ENCODE measurements at places on chromosomes 2 and 18.

GRCh38 chr2:96108151-96108540 lies 8.2 kb downstream of the ADRA2B start:
- no peak for DNase-seq

DNA sequence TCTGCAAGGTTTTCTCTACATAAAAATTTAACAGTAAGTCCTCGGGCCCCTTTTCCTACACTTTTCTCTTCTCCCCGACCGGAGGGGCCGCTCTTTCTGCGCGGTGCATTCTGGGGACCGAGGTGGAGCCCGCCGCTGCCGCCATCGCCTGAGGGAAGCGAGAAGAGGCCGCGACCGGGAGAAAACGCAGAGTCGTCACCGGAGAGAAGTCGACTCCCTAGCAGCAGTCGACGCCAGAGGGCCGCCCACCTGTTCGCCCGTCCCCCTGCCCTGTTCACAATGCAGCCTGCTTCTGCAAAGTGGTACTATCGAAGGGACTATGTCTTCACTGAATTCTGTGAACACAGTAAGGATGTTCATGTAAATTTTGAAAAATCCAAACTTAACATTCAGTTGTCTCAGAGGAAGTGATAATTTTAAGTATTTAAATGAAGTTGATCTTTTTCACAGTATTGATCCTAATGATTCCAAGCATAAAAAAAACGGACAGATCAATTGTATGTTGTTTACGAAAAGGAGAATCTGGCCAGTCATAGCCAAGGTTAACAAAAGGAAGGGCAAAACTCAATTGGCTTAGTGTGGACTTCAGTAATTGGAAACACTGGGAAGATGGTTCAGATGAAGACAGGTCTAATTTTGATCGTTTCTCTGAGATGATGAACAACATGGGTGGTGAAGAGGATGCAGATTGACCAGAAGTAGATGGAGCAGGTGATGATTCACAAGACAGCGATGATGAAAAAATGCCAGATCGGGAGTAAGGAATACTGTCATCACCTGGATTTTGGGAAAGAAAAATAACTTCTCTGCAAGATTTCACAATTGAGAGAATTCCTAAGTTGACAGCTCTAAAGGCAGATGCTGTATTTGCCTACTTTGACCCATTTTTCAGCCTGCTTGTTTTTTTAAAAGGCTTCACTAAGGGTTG lies 55.8 kb downstream of the ASXL2 start:
- no peak for DNase-seq

GRCh38 chr2:25347205-25347815 lies 5.6 kb upstream of the DNMT3A start:
- DNase-seq, result peak; percentile 21

GRCh38 chr2:219358170-219359075 lies 25.9 kb upstream of the RESP18 start:
- peak; percentile 44 for DNase-seq

- no peak for DNase-seq
Observed at GRCh38 chr2:136204971-136205370, 87.0 kb upstream of the CXCR4 start.

DNA sequence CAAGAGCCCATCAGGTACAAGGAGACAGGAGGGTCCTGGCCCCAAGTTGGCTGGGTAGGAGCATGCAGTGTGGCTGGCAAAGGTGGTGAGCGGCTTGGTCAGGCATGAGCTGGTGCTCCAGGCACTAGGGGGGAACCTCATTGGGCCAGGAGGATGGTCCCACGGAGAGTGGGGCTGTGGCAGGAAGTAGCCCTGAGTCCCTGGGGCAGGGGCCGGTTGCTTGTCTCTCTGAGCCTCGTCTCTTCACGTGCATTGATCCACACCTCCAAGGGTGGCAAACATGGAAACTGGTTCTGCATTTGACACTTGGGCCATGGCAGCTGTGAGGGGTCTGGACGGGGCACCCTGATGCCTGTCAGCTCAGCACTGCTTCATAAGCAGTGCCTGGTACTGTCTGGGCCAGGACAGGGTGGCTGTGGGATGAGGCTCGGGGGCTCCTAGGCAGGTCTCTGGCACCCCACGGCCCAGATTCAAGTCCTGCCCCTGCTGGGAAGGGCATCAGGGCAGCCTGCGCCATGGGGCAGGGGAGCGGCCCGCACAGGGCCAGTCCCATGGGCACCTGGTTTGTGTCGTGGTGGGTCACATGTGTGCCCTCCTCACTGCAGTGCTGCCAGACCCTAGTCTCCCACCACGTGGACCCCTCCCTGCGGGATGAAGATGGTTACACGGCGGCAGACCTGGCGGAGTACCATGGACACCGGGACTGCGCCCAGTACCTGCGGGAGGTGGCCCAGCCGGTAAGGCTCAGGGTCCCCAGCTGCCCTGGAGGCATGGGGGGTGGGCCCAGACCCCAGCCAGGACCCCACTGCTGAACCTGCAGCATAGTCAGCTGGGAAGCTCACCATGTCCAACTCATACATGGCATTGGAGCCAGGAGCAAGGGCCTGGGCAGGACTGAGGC lies 16.4 kb downstream of the ESPNL start:
- DNase-seq, result no peak

DNA sequence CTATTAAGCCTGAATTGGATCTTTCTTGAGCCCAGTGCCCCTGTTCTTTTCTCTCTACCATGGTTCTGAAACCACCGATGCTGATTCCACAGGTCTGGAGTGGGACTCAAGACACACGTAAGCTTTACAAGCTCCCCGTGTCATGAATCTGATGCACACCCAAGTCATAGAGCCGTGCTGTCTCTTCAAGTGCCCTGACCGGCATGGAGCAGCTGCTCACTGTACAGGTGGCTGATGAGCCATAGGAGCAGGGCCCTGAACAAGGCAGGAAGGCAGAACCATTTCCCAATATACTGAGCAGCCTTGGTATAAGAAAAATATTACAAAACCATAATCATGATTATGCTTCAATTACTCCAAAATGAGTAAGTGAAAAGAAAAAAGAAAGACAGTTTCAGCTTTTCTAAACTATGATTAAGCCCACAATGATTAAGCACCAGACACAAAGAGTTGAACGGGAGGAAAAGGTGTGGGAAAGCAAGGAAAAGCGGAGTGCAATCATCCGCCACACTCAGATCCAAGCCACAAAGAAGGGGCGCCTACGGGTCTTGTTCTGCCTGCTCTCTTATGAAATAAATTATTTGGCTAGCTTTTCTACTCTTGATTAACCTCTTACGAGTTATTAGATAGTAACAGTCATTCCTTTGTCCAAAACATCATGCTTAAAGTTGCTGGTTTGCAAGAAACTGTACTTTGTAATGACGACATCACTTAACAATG lies 41.7 kb downstream of the NOL10 start:
- DNase-seq, result peak; percentile 3

- no peak for DNase-seq
Observed at GRCh38 chr2:71557321-71557720, 104.0 kb downstream of the DYSF start.

- DNase-seq, result no peak
Observed at GRCh38 chr18:13451661-13452387, 233.3 kb downstream of the LDLRAD4 start.

- DNase-seq, result no peak
Observed at GRCh38 chr2:9094117-9094516, 90.6 kb upstream of the MBOAT2 start.

DNA sequence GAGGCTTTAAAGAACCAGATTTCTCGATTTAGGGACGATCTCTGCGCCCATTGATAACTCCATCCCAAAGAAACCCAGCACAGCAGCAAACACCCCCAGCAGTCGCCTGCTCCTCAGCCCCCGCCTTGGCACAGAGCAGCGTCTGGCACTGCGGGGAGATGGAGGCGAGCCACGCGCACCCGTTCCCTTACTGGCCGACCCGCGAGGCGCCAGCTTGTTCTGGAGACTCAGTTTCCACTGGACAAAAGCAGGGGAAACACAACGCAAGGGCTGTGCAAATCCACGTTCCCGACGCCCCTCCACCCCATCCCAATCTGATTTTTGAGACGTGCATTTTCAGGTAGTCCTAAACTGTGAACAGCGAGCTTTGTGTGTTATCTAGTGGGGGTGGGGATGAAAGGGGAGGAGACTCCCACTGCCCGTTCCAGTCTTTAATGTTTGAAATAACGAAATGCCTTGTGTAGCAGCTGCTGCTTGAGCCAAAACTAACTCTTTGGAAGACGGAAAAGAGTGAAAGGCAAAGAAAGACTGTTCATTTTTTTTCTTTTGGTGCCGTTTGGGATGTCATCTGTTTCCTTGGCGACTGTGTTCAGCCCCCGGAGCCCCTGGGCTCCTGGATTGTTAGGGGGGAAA lies 143.2 kb downstream of the MEIS1 start:
- no peak for DNase-seq

DNA sequence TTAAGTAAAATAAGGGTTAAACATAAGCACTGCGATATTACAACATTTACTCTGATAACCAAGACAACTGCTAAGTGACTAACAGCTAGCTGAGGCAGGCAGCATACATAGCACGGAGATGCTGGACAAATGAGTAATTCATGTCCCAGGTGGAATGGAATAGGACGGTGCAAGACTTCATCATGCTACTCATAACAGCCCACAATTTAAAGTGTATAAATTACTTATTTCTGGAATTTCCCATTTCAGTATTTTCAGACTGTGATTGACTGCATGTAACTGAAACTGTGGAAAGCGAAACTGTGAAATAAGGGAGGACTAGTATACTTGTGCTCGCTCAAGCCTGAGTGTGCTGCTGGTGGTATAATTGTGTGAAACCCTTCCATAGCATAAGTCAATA lies 12.9 kb downstream of the IER3IP1 start:
- peak; percentile 23 for DNase-seq

DNA sequence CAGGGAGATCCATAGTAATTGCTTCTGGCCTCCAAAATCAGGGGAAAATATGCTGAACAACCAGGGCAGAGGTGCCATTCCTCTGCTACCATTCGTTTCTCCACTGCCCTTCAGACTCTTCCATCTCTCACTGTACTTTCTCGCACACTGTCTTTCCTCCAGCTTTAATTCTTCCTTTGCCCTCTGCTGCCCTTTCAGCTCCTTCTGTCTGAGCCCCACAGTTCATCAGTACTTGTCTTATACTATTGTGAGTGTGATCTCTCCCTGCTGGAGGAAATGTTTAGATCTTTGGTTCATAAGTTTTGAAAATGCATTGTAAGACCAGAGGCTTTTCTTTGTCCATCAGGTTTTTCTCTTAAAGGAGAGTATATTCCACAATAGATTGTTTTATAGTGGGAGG lies 184.9 kb upstream of the DTNA start:
- no peak for DNase-seq

GRCh38 chr2:159457589-159457988 lies 158.8 kb downstream of the BAZ2B start:
- DNase-seq, result no peak

GRCh38 chr18:12309683-12310198 lies 1.7 kb downstream of the TUBB6 start:
- DNase-seq, result no peak

- no peak for DNase-seq
Observed at GRCh38 chr18:69267895-69268294, 132.8 kb upstream of the DOK6 start.

DNA sequence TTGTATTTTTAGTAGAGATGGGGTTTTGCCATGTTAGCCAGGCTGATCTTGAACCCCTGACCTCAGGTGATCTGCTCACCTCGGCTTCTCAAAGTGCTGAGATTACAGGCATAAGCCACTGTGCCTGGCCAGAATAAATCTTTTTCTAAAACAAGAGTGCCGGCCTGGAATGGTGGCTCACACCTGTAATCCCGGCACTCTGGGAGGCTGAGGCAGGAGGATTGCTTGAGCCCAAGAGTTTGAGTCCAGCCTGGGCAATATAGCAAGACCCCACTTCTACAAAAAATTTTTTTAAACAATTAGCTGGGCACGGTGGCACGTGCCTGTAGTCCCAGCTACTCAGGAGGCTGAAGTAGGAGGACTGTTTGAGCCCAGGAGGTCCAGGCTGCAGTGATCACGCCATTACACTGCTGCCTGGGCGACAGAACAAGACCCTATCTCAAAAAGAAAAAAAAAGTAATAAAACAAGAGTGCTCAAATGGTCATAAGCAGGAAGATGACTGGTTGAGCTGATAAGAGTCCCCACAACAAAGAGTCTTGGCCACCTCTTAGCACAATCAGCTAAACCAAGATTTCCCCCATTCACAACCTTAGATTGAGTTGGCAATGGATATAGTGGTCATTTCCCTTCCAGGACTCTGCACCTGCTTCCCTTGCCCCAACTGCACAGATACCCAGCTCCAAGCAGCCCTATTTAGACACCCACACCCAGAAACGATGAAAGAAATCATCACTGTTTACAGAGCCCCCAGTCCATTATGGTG lies 5.8 kb upstream of the UCN start:
- no peak for DNase-seq

- no peak for DNase-seq
Observed at GRCh38 chr2:239889641-239890121, 135.5 kb downstream of the NDUFA10 start.

DNA sequence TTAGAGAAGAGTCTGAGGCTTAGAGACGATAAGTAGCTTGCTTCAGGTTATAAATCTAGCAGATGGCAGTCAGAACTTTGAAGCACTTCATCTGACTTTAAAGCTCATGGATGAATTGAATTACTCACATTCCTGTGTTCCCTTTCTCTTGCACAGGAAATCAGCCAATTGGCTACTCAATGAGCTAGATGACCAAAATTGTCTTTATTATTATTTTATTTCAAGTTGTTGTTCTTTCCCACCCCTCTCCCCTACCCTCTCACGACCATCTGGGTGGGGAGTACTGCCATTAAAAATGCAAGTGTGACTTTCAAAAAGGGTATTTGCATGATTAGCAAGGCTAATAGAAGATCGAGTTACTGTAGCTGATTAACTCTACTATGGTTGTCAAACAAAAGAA lies 491.1 kb downstream of the NR4A2 start:
- DNase-seq, result no peak

GRCh38 chr2:147177071-147177857 lies 667.6 kb upstream of the ACVR2A start:
- no peak for DNase-seq

GRCh38 chr2:239839306-239839705 lies 185.8 kb downstream of the NDUFA10 start:
- DNase-seq, result no peak

GRCh38 chr2:38442643-38443541 lies 65.8 kb upstream of the ATL2 start:
- peak; percentile 59 for DNase-seq

All from myocyte (in vitro differentiated cells).